Left renal cortex interstitium (tissue), 4 donors: ENCODE measurements at places on chromosomes 16 and 17. TPM values are rescaled to one million over a fixed set of nuclear protein-coding genes. Genes with fewer than 3 reads are reported as not detected.

Gene IL4R
- 22.2 TPM for polyA plus RNA-seq

Gene ATP6V0D1
- polyA plus RNA-seq, result 94.5 TPM

- no peak for DNase-seq
Observed at GRCh38 chr17:8140065-8141029, 11.9 kb downstream of the PER1 start.

DNA sequence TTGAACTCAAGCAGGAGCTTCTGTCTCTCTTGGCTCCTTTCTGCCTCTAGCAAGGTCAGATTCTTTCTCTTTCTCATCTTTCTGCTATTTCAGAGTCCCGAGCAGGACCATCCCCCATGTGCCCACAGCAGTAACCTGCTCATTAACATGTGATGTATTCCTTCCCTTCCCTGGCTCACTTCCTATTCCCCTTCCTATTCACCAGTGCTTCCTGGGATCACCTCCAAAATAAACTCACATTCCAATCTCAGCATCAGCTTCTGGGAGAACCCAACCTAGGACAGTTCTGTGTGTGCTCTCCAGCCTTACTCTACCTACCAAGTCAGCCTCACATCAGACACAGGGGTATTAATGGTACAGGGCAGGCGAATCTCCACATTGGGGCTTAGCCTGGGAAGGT lies 546.4 kb upstream of the SALL1 start:
- DNase-seq, result no peak

- no peak for DNase-seq
Observed at GRCh38 chr17:10417431-10417830, 4.3 kb downstream of the MYH8 start.

DNA sequence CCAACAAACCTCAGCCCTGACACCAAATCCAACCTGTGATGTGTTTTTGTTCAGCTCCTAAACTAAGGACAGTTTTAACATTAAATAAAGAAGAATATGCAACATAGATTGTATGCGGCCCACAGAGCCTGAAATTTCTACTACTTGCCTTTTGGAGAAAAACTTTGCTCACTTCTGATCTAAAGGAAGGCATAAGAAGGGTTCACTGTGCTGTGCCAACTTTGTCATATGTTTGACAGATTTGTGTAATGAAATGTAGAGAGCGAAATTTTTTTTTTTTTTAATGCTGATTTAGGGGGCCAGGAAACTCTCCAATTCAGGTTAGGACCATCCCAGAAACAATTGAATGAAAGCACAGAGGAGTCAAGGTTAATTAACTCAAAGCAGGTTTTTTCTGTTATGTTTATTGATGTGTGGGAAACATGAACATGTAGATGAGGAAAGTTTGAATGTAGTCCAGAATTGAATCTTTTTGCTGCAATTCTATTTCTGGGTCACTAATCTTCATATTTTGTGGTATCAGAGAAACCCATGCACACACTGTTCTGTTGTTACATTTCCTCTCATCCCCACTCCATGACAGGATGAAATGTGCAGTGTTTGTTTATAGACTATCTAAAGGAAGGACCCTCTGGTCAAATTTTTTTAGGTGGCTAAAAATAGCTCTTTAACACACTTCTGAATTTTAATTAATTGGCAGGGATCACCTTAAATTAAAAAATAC lies 71.5 kb downstream of the TAOK1 start:
- DNase-seq, result no peak

DNA sequence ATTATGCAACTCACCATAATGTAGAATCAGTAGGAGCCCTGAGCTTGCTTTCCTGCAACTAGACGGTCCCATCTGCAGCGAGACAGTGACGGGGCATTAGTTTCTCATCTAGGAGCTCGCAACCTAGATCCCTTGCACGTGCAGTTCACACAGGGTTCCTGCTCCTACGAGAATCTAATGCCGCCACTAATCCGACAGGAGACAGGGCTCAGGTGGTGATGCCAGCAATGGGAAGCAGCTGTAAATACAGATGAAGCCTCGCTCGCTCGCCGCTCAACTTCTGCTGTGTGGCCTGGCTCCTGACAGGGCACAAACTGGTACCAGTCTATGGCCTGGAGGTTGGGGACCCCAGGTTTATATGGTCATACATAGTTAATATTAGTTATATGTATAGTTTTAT lies 394.5 kb downstream of the NPIPA8 start:
- DNase-seq, result no peak

DNA sequence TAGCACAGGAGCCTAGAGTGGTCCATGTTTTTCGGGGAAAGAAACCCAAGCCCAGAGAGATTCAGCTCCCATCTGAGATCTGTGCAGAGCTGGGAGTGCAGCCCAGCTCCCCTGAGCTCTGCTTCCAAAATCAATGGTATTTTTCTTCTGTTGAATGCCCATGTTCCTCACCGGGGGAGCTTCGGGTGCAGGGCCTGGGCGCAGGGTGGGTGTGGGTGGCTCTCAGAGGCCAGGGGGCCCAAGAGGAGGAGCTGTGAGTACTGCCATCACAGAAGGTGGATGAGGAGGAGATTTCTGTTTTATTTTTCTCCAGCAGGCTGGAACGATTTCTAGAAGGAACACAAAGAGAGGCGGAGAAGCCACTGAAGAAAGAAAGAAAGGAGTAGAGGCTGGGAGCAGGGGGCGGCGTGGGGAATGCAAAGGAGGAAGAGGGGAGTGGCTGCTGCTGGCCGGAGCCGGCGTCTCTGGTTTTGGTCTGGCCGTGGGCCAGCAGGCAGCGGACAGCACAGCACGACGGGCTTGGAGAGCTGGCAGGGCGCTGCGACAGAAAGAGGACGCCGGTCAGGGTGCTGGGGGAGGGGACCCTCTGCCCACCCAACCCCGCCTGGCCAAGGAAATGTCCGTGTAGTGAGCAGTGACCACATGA lies 76.2 kb upstream of the KSR1 start:
- DNase-seq, result no peak

DNA sequence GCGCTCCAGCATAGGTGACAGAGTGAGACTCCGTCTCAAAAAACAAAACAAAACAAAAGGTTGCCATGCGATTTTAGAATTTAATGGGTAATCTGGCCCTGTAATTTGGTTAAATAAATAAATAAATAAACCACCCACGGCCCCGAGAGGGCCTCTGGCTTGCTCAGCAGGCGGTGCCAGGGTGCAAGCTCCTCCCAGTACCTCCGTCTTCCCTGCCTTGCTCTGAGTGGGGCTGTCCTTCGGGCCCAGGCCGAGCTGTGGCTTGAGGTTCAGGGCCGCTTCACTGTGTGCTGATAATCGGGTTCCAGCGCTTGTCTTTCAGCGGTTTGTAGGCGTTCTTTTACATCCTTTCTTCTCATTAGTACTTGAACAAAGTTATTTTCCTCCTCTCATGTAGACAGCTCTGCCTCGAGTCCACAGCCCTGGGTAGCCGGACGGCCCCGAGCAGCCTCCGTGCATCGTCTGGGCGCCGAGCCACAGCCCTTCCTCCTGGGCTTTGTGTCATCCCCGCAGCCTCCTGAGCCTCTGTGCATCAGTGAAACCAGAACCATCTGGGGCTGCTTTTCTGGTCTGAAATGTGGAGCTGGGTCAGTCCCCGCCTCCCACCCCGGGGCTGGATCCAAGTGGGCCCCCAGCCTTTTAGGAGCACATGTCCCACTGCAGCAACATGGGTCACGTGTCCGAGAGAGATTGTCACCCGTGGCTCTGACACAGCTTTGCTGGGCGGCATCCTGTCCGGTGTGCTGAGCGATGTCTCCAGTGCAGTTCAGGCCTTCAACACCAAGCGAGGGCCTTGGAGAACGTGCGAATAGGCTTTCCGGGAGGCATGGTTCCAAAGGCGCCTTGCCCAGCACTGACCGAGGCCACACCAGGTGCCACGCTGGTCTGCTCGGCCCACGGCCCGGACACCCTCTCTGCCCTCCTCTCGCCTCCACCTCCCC lies 157.4 kb upstream of the CHMP6 start:
- DNase-seq, result no peak

- DNase-seq, result no peak
Observed at GRCh38 chr17:39144416-39144840, 7.0 kb downstream of the PLXDC1 start.
